Panc1 (cell line): ENCODE measurements at places on chromosomes 16 and 17. TPM values are rescaled to one million over a fixed set of nuclear protein-coding genes. Genes with fewer than 3 reads are reported as not detected.

GRCh38 chr16:26961459-26961858 lies 105.3 kb upstream of the C16orf82 start:
- DNase-seq, result no peak

The MYH2 gene
- total RNA-seq, result not detected

The MT1M gene
- 1.8 TPM for total RNA-seq

GRCh38 chr17:74711058-74711824 lies 1.5 kb downstream of the CD300LF start:
- no peak for DNase-seq

DNA sequence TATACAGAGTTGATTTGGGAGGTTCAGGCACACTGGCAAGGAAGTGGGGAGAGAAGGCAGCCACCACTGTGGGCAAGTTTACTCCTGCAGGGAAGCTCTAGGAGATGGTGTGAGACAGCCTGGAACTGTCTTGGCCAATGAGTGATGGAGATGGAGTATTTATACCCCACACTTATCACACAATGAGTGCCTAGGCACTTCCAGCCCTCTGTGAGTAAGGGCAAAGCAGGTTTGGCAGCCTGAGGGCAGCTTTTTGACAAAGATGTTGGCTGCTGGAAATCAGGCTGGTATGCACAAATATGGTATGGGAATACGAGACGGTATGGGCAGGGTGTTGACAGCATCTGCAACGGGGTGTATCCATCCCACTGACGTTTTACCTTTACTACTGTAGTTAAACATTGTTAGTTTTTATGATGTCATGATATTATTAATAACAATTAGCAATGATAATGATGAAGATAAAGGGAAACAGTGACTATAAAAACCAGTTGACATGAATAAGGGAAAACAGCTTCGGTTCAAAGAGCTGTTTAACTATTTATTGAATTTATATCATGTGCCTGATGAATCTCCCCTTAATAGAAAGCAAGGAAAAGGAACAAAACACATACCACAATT lies 149.9 kb downstream of the CDK5R1 start:
- DNase-seq, result no peak

The DPEP3 gene
- not detected for total RNA-seq

GRCh38 chr16:81621496-81621895 lies 157.6 kb upstream of the PLCG2 start:
- DNase-seq, result no peak

- no peak for DNase-seq
Measured at GRCh38 chr16:52404546-52404945, 142.4 kb downstream of the TOX3 start.

The NEUROD2 gene
- not detected for total RNA-seq

- DNase-seq, result no peak
Measured at GRCh38 chr17:32486701-32487472, at the start of gene CDK5R1. Gene CDK5R1 (plus strand): TSS chr17:32486993. CDS start chr17:32487621, 628 bp downstream.

- DNase-seq, result no peak
Measured at GRCh38 chr17:54888254-54888653, 12.4 kb upstream of the TOM1L1 start.

DNA sequence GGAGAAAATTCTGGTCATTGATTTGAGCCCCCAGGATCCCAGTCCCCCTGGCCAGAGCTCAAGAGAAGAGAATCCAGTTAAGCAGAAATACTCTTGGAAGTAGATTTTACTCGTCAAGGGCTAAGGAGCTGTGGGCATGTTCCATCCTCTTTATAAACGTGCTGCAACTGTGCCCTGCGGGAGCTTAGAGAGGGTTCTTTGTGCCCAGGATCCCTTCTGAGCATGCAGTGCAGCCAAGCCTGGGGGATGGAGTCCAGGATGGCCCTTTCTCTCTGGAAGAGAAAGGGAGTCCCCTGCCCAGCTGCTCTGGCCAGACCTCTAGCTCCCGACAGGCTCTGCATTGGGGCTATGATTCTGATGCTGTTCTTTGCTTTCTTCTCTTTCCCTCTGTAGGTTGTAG lies 9.5 kb upstream of the LGALS9 start:
- no peak for DNase-seq

- no peak for DNase-seq
Measured at GRCh38 chr17:56909742-56910508, 3.9 kb downstream of the TRIM25 start.

- peak; percentile 30 for DNase-seq
Measured at GRCh38 chr17:68205251-68205807, 42.5 kb upstream of the AMZ2 start.

The HBQ1 gene
- 10.4 TPM for total RNA-seq

GRCh38 chr17:58336456-58337209 lies 8.0 kb upstream of the TSPOAP1 start:
- no peak for DNase-seq

DNA sequence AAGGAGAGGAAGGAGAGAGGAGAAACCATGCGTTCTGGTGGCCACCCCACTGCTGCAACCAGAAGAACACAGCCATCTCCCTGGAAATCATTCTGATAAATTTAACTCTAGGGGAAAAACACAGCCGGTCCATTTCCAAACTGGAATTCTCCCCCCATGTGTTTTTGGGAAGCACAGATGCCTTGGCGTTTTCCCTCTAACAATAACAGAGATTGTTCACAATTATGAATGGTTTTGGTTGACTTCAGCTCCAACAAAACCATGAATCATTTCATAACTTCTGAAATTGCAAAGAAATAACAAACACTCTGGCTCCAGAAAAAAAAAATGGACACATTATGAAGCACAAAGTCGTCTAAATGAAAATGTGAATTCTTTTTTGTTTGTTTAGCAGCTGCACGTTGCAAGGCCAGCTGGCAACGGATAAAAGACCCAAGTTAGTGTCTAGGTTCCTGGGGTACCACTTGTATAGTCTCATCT lies 46.2 kb downstream of the GNAO1 start:
- no peak for DNase-seq

DNA sequence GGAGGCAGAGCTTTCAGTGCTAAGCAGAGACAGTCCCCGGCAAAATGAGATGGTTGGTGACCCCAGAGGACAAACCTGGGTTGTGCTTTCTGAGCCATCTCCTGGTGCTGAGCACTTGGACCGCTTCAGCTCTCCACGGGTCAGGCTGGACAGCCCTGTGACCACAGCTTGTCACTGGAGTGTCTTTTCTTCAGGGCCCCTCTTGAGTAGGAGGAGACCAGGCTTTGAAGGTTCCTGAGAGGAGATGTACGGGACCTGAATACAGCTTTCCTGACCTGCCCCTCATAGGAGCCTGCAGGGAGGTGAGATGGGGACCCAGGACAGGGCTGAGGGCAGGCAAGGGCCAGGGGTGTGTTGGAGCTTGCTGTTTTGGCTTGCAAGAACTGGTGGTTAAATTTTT lies 17.8 kb upstream of the ADGRG1 start:
- DNase-seq, result no peak

The HIC1 gene
- 1.4 TPM for total RNA-seq

The SLC16A11 gene
- total RNA-seq, result not detected

- DNase-seq, result no peak
Measured at GRCh38 chr17:63931981-63932561, at the start of gene CD79B. Gene CD79B (minus strand): TSS chr17:63932331. CDS start chr17:63932261, 70 bp downstream.

DNA sequence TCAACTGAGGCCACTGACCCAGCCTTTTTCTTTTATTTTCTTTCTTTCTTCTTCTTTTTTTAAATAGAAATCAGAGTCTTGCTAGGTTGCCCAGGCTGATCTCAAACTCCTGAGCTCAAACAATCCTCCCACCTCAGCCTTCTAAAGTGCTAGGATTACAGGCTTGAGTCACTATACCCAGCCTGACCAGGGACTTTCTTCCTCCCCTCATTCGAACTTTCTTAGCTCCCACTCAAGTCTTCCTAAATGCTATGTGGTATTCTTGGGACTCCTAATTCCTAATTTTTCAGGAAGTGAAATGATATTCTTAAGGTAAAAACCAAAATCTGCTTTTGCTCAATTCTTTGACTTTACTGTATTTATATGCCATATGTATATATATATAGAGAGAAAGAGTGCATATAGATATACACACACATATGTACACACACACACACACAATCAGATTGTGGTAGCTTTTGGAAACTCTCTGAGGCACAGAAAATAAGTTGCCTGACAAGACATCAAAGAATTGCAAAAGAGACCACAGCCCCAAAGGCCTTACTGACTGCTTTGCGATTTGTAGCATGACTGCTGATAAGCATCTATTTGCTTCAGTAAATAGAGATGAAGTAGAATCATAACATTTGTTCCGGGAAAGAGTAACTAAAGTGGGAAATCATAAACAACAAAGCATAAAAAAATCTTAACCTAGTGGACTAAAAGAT lies 9.5 kb upstream of the AMZ2 start:
- no peak for DNase-seq

GRCh38 chr17:1710807-1711553 lies 803 bp upstream of the TLCD2 start:
- no peak for DNase-seq

- DNase-seq, result no peak
Measured at GRCh38 chr17:81241648-81242420, 2.7 kb downstream of the NDUFAF8 start.

The KRT28 gene
- total RNA-seq, result not detected

GRCh38 chr17:70654706-70655105 lies 485.4 kb downstream of the KCNJ2 start:
- DNase-seq, result no peak

The KRTAP4-6 gene
- not detected for total RNA-seq
